ENCODE measurements at places on chromosomes 7 and 10.
A peak's percentile ranks its signal among the peaks of the same experiment; 100 is the strongest.

DNA sequence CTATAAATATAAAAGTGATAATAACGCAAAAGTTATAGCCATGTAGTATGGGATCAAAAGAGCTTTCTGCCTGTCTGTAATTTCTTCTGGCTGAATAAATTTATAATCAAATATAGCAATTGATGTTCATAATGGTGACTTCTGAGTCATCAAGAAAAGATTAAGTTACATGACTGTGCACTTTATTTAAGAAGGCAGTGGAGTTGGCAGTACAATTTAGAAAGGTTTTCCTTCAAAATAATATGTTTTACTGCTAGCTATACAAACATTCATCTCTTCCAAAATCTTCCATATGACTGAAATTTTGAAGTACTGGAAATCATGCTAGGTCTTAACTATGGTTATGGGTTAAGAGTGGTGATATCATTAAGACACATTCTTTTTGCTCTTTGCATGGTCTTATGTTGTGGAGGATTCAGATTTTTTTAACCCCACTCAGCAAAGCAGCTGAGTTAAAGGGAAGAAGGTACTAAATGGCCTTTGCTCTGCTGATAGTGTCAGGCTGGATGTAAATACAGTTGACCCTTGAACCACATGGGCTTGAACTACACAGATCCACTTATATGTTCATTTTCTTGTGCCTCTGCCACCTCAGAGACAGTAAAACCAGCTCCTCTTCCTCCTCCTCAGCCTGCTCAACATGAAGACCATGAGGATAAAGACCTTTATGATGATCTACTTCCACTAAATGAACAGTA lies 323.6 kb downstream of the BBS9 start:
- no peak for DNase-seq

- no peak for DNase-seq
These were observed 40.3 kb upstream of the ARID5B start for GRCh38 chr10:61860964-61861758.

GRCh38 chr7:19118636-19119371 lies 1.4 kb upstream of the TWIST1 start:
- DNase-seq = peak; percentile 59

DNA sequence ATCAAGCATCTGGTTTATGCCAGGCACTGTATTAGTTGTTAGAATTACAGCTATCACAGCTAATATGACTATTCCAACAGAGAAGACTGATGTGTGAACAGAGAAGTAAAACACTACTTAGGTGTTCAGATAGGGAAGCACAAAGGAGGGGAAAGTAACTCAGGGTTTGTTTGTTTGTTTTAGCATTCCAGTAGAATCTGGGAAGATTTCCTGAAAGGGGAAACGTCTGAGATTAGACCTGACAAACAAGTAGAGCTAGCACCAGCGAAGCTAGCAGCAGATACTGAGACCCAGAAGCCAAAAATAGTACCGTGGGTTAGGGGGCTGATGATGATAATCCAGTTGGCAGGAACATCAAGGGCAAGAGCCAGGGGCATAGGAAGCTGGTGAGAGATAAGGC lies 28.8 kb upstream of the KLHL7 start:
- no peak for DNase-seq

GRCh38 chr7:125467996-125468854 lies 538.6 kb upstream of the POT1 start:
- DNase-seq = no peak

GRCh38 chr7:69858471-69858870 lies 260.2 kb downstream of the AUTS2 start:
- no peak for DNase-seq

DNA sequence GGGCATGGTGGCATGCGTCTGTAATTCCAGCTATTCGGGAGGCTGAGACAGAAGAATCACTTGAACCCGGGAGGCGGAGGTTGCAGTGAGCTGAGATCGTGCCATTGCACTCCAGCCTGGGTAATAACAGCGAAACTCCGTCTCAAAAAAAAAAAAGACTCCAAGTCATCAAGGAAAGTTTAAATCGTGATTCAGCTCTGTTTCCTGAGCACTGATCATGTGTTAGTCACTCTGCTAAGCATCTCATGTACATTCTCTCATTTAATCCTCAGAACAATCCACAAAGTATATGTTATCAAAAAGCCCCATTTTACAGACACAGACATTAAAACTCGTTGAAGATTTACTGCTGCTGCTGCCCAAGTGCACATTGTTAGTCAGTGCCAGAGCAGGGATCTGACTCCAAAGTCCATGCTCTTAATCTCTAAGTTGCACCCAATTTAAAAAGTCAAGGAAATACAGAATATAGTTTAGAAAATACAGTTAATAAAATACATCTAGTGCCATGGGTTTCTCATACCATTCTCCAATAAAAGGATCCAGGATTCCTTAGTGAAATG lies 6.2 kb downstream of the PIK3AP1 start:
- no peak for DNase-seq

DNA sequence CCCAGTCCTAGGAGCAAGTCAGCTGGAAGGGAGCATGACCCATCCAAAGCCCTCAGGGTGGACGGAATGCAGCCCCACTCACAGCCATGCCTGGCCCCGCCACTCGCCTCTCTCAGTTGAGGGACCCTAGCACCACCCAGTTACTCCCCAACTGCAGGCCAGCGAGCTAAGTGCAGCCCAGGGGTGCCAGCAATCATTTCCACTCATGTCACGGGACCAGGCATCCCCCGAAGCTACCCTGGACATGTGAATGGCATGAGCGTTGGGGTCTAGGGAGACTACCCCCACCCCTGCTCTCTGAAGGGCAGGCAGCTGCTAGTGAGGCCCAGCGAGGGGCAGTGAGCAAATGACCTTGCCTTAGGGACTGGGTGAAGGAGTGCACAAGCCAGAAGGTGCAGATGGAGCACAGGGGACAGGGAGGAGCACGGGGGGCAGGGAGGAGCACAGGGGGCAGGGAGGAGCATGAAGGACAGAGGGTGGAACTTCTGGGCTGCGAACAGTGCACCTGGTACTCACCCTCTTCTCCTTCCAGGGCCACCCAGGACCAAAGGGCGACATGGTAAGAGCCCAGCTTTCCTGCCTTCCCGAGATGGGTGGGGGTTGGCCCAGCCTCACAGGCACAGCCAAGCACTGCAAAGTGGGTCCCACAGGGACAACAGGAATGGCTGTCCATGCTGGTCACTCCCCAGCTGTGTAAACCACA lies 87.3 kb downstream of the COL13A1 start:
- no peak for DNase-seq

- no peak for DNase-seq
These were observed 237.5 kb downstream of the TNS3 start for GRCh38 chr7:47344171-47344955.

GRCh38 chr7:116218051-116218645 lies 7.8 kb downstream of the TES start:
- DNase-seq = no peak

- DNase-seq = no peak
These were observed 3.7 kb downstream of the GALNT17 start for GRCh38 chr7:71135663-71136062.

- DNase-seq = no peak
These were observed 58.9 kb downstream of the KCNMA1 start for GRCh38 chr10:77578583-77579227.

DNA sequence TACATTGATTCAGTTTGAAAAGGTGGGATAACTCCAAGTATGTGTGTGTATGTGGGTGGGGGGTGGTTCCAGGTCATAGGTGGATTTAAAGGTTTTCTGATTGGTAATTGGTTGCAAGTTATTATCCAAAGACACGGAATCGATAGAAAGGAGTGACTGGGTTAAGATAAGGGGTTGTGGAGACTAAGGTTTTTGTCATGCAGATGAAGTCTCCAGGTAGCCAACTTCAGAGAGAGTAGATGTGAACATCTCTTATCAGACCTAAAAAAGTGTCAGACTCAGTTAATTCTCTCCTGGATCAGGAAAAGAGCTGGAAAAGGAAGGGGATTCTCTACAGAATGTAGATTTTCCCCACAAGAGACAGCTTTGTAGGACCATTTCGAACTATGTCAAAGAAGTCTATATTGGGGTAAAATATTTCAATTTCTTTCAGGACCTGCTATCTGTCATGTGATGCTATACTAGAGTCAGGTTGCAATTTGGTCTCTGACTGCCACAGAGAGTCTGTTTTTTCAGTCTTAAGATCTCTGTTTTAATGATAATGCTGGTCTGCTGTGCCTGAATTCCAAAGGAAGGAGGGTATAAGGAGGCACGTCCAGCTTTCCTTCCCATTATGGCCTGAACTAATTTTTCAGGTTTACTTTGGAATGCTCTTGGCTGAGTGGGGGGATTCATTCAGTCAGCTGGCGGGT lies 3.6 kb downstream of the C7orf57 start:
- DNase-seq = no peak

DNA sequence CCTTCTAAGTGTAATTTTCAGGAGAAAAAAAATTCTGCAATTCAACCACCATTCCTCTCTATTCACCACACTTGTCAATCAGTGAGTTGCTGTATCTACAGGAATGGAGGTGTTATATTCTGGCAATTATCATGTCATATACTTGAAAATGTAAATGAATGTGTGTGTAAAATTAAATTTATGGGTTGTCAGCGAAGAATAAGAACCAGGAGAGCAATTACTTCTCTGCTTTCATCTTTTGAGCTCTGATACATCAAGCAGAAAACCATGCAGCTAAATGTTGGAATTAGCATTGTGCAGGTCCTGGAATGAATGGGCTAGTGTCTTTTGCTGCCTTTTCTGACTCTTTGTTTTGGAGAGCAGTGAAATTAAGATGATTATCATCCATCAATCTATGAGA lies 207.6 kb downstream of the FOXP2 start:
- DNase-seq = no peak

DNA sequence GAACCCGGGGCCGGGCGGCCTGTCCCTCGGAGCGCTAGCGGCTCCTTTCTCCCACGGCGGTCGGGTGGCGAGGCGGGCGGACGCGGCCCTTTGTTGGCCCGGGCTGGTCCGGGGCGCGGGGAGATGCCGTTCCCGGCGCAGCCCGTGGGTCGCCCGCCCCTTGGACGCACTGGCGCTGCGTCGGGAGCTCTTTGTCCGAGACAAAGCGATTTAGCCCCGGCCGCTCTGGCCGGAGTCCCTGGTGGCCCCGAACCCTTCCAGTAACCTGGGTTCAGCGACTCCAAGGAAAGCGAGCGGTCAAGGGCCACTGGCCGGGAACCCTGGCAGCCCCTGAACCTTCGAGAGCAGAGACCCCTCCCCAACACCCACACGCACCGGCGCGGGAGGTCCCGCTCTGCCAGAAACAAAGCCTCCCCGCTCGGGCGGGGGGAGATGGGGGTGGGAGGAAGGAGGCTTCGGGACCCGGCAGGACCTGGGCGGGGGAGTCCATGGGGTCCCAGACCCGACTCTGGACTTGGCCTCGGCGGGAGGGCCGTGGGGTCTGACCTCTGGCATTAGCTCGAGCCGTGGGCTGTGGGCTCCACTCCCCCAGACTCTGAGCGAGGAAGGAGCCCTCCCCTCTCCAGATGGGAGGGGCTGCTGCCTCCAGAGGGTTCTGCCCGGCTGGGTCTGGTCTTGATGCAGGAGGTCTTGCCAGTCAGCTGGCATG lies 836 bp downstream of the DPYSL4 start:
- DNase-seq = no peak

GRCh38 chr10:19832699-19833098 lies 16.5 kb downstream of the PLXDC2 start:
- DNase-seq = no peak

- DNase-seq = no peak
These were observed 3.2 kb upstream of the MRPS24 start for GRCh38 chr7:43872406-43873110.

- DNase-seq = no peak
These were observed 403.6 kb downstream of the NRG3 start for GRCh38 chr10:82278401-82279182.

DNA sequence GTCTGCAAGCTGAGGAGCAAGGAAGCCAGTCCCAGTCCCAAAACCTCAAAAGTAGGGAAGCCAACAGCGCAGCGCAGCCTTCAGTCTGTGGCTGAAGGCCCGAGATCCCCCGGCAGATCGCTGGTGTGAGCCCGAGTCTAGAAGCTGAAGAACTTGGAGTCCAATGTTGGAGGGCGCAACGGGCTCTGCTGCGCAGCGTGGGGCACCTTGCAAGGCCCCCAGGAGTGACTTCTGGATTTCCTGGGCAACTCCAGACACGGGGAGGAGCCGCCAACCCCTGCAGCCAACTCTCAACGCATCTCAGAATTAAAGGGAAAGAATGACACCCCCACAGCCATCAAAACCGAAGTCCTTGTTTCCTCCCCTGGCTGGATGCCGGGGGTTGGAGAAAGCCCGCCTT lies 18.8 kb upstream of the PROSER2 start:
- DNase-seq = no peak

- DNase-seq = no peak
These were observed 158.6 kb downstream of the ADAM12 start for GRCh38 chr10:126229686-126230085.

DNA sequence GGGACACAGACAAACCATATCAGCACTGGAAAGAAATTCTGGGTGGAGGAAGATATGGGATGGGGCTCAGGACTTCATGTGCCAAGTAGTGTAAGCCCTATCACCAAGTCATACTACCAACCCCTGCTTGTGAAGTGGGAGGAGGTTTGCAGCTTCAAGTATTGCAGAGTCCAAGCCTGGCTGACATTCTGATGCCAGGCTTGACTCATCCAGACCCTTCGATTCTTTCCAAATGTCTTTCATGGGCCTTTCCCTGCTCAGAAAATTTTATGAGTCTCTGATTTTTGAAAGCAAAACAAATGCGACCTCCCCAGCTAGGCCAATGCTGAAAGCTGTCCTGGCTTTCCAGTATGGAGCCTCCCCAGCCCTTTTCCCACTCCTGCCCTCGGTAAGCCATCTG lies 45.1 kb upstream of the SMNDC1 start:
- DNase-seq = no peak

- DNase-seq = no peak
These were observed 10.3 kb upstream of the PPP2R2D start for GRCh38 chr10:131890276-131891195.

GRCh38 chr10:79331709-79332108 lies 15.6 kb upstream of the PPIF start:
- DNase-seq = no peak

- DNase-seq = peak; percentile 51
These were observed 258.4 kb downstream of the SEMA3A start for GRCh38 chr7:83936056-83936708.

DNA sequence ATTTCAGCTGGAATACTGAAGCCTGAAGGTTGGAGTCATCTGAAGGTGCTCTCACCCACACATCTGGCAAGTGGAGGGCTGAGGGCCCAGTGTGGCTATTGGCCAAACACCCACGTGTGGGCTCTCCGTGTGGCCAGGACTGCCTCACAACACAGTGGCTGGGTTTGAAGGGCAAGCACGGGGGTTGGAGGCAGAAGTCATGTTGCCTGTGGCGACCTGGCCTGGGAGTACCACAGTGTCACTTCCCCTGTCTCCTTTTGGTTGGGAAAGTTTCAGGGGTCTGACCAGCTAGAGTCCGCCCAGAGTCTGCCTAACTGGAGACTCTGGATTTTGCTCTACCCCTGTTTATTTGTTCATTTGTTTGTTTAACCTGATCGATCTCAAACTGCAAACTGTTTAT lies 169.5 kb downstream of the DNAJB6 start:
- no peak for DNase-seq

Measured in posterior cingulate gyrus (tissue), 11 donors.